ENCODE measurements at places on chromosomes 7 and 10. TPM values are rescaled to one million over a fixed set of nuclear protein-coding genes. Genes with fewer than 3 reads are reported as not detected.

GRCh38 chr10:129035052-129035827 lies 431.8 kb upstream of the MGMT start:
- no peak for DNase-seq

DNA sequence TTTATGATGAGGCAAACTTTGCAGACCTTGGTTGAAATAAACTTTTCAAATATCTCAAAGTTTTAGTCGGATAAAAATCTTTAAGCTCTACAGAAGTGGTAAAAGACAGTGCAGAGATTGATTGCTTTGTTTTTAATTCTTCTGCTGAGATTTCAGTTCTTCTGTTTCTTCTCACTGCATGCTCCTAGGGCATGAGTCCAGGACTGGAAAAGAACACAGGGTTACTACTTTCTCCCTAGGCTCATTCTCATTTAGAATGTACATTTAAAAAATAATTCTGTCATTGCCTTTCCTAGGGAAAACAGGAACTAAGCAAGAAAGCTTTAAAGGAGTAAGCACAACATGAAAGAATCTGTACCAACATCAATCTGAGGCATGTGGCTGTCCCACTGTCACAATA lies 256.7 kb upstream of the DGKB start:
- DNase-seq = no peak

GRCh38 chr10:28105561-28105960 lies 106.7 kb upstream of the ODAD2 start:
- DNase-seq = no peak

DNA sequence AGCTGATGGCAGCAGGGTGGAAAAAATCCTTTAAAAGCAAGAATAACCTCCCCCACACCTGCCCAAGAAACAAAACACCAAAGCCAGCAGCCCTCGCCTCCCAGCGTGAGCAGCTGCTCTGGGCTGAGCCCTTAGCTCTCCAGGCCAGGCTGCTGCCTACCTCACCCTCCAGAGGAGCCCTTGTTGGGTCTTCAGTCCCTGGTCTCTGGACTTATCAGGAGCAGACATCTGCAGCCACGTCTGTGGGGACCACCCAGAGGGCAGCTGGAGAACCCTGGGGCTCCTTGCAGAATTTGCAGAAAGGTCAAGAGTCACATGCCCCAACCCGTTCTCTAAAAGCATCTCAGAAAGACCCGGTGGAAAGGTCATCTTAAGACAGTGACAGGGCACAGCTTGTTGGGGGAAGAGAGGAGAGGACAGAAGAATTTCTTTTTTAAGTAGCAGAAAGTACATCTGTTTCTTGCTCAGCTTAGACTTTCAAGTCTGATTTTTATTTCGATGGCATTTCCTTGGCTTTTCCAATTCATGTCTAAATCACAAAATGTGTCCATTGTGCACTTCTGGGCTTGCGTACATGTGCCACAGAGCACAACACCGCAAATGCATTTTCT lies 425.7 kb upstream of the NFE2L3 start:
- no peak for DNase-seq

DNA sequence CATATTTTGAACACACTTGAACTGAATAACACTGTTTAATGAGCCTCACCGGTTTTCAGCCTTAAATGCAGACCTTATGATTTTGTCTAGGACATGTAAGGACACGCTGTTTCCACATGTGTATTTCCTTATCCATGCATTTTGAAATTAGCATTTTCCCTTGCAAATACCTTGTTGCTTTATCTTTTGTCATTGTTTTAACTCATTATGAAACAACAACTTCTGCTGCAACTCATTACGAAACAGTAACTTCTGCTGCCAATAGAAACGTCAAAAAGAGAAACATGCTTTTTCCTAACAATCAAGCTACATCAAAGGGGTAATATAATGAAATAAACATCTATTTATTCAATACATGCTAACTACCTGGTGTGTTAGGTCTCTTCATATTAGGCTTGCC lies 322.0 kb downstream of the AGMO start:
- DNase-seq = no peak

- no peak for DNase-seq
These were observed 31.5 kb downstream of the EGFR start for GRCh38 chr7:55050281-55050680.

GRCh38 chr10:77513781-77514331 lies 123.8 kb downstream of the KCNMA1 start:
- peak; percentile 60 for DNase-seq

DNA sequence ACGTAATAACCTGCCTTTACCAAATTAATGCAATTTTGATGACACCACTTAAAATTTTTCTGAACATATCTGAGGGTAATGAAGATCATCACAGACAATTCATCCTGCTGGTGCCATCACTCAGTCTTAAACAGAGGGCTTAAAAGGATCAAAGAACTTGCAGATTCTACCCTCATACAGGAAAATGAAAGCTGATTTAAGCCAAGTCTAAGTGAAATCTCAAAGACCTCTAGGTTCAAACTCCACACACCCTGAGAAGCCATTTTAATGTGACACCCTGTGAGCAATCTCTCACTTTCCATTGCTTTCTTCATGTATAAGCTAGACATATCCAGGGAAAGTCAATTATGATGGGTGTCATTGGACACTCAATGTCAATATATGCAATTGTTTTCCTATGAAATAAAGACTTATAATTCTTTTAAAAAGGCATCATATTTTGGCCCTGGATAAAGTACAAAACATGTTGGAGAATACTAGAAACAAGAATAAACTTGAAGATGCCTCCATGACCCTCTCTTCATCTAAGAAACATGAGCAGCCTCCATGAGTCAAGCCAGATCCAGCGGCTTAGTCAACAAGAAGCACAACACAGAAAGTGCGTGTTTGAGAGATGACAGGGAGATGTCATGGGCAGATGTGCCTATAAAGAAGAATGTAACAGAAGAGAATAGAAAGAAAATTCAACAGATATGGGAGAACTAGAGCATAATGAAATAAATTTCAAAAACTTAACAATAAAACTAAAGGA lies 291.9 kb downstream of the PARD3 start:
- no peak for DNase-seq

- DNase-seq = peak; percentile 70
These were observed 2.4 kb upstream of the INHBA start for GRCh38 chr7:41705109-41705901.

- DNase-seq = peak; percentile 66
These were observed 72.6 kb downstream of the FAM53B start for GRCh38 chr10:124671486-124672075.

GRCh38 chr10:5033061-5033778 lies 29.6 kb upstream of the AKR1C2 start:
- DNase-seq = no peak

DNA sequence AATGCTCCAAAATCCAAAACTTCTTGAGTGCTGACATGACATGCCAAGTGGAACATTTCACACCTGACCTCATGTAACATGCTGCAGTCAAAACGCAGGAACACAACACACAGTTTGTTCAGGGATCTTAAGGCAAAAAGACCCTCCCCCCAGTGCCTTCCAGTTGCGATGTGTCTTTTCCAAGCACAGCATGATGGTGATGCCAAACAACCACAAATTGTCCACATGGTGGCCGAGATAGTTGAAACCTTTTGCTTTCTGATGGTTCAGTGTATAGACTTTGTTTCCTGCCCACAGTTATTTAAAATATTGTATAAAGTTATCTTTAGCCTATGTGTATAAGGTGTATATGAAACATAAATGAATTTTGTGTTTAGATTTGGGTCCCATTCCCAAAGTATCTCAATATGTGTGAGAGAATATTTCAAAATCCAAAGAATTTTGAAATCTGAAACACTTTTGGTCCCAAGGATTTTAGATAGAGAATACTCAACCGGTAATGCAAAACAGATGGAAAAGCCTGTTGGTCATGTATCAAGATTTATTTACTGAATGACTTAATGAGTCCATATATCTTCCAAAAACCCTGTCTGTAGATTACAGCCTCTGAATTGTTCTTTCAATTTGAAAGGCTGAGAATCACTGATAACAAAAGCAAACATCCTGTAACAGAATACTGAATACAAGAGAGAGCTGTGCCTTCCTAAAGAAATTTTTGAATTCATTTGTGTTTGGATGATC lies 93.4 kb upstream of the OIT3 start:
- no peak for DNase-seq

Gene CALML3
- total RNA-seq = not detected

Gene RARRES2
- 34.1 TPM for total RNA-seq

Gene ATOH7
- total RNA-seq = 3.4 TPM

Data from dorsolateral prefrontal cortex (tissue), 122 donors.